ENCODE measurements at places on chromosomes 11 and 22. TPM values are rescaled to one million over a fixed set of nuclear protein-coding genes. Genes with fewer than 3 reads are reported as not detected.

- no peak overlapping the region for H3K4me3 ChIP-seq
- H3K36me3 ChIP-seq = peaks cover 15% of the 10 kb centered on the region
- no peaks in the 10 kb centered on the region for H3K27me3 ChIP-seq
- no peak overlapping the region for H3K27ac ChIP-seq
Observed at GRCh38 chr11:69658626-69659450, 16.3 kb downstream of the LTO1 start.

DNA sequence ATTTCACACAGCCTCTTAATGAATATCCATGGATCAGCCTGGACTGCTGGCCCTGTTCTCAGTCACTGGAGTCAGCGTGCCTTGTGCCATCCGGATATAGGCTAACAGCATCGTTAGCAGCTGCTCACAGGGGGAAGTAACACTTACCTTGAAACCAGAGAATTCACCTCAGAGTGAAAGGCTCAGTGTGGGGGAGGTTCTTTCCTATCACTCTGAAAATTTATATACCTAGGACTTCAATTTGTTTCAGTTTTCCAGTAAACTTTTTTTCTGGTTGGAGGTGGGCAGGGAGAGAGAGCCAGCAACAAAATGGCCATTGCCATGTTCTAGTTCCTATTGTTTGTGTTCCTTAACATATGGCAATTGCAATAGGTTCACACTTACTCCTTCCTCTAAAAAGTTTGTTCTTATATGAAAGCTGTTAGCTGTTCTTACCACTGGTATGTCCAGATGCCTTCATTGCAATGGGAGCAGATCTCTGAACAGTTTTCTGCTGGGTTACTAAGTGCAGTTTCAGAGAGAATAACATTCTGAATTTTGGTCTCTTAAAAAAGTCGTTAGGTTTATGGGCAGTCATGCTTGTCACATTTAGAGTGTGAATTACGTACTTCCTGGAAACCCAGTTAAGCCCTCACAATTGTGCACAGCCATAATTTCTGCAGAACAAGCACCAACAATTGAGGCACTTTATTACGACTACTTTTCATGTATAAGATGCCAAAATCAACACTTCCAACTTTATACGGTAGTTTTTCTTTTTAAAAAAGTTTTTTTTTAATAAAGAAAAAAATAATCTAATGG lies 247.6 kb downstream of the CADM1 start:
- no peaks in the 10 kb centered on the region for H3K36me3 ChIP-seq
- no peak for DNase-seq
- H3K27me3 ChIP-seq = no peaks in the 10 kb centered on the region
- no peak overlapping the region for H3K4me3 ChIP-seq

DNA sequence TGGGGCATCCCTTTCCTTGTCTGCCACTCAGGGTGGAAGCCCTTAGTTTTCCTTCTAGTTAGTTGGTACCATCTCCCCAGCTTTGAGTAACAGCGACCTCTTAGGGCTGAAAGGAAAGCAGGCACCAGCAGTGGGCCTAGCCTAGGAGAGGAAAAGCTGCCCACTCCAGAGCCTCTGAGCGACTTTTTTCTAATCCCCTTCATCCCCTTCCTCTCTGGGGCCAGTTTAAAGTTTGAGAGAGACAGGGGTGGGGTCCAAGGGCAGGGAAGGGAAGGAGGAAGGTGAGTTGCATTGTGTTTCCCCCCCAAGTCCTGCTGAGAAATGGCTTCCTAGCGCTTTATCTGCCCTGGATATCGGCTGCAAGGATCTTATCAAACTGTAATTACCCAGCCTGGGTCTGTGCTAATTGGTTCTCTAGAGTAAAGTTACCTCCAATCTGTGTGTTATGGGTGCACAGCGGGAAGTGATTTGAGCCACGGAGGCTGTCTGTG lies 573.9 kb upstream of the CADM1 start:
- no peaks in the 10 kb centered on the region for H3K36me3 ChIP-seq
- DNase-seq = no peak
- H3K27ac ChIP-seq = no peak overlapping the region
- no peak overlapping the region for H3K4me3 ChIP-seq

DNA sequence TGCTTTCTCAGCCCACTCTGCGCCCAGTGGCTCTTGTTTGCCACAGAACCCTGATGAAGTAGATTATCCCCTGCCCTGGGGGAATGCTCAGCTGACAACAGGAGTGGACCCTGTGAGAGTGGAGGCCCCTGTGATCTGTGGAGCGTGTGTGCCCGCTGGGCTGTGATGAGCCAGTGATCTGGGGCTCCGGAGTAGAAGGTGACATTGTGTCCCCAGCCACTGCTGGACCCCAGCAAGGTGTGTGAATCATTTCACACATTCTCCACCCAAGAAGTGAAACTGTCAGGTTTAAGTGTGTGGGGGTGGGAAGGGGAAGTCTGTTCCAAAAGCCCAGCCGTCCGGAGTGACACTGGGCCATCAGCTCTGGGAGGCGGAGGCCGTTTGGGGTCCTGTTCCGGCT lies 33.1 kb upstream of the GRAMD4 start:
- peaks cover 86% of the 10 kb centered on the region for H3K4me1 ChIP-seq
- H3K27me3 ChIP-seq = no peaks in the 10 kb centered on the region
- peak overlapping the region; percentile 85 for H3K4me3 ChIP-seq
- H3K27ac ChIP-seq = peak overlapping the region; percentile 98

GRCh38 chr11:106409222-106409621 lies 331.8 kb downstream of the AASDHPPT start:
- no peak overlapping the region for H3K4me3 ChIP-seq
- no peak overlapping the region for H3K27ac ChIP-seq
- DNase-seq = no peak
- no peaks in the 10 kb centered on the region for H3K27me3 ChIP-seq
- no peaks in the 10 kb centered on the region for H3K4me1 ChIP-seq

GRCh38 chr11:107750313-107750712 lies 38.5 kb upstream of the SLN start:
- H3K27ac ChIP-seq = no peak overlapping the region
- H3K27me3 ChIP-seq = peaks cover 15% of the 10 kb centered on the region
- no peak for DNase-seq
- H3K4me1 ChIP-seq = no peaks in the 10 kb centered on the region

- no peak overlapping the region for H3K4me3 ChIP-seq
- H3K27ac ChIP-seq = no peak overlapping the region
- no peak for DNase-seq
- H3K36me3 ChIP-seq = peaks cover 93% of the 10 kb centered on the region
- no peaks in the 10 kb centered on the region for H3K27me3 ChIP-seq
- H3K4me1 ChIP-seq = no peaks in the 10 kb centered on the region
Observed at GRCh38 chr22:36285017-36285416, 32.1 kb downstream of the APOL1 start.

GRCh38 chr11:88344869-88345268 lies 7.3 kb upstream of the CTSC start:
- DNase-seq = no peak
- H3K27ac ChIP-seq = no peak overlapping the region
- H3K4me1 ChIP-seq = peaks cover 5% of the 10 kb centered on the region
- H3K36me3 ChIP-seq = peaks cover 2% of the 10 kb centered on the region

The OR8A1 gene
- total RNA-seq = not detected

- no peak for DNase-seq
- H3K27ac ChIP-seq = no peak overlapping the region
- H3K4me3 ChIP-seq = no peak overlapping the region
- H3K4me1 ChIP-seq = no peaks in the 10 kb centered on the region
Observed at GRCh38 chr11:109153836-109154235, 268.2 kb upstream of the C11orf87 start.

DNA sequence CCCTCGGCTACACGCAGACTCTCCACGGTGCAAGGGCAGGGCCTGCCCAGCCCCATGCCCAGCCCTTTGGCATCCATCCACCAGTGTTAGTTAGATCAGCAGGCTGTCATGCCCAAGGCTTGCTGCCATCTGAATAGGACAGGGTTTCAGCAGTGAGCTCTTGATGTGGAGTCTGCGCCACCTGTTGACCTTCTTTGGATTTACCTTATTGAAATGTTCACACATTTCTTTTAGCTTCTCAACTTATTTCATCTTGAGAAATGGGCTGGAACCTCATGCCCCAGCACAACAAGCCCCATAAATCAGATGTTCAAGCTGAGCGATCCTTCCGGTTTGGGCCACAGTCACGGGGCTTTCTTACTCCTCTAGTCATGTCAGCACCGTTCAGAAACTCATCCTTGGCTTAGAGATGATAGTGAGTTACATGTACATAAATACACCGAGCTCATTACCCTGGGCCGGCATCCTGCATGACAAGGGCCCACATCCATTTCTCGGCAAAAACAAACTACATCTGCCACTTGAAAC lies 61.7 kb downstream of the PARVB start:
- peak; percentile 24 for DNase-seq
- H3K4me3 ChIP-seq = no peak overlapping the region
- H3K36me3 ChIP-seq = peaks cover 26% of the 10 kb centered on the region
- no peaks in the 10 kb centered on the region for H3K27me3 ChIP-seq

GRCh38 chr22:39926753-39927152 lies 25.9 kb downstream of the GRAP2 start:
- peaks cover 27% of the 10 kb centered on the region for H3K4me1 ChIP-seq
- no peak for DNase-seq
- H3K27ac ChIP-seq = no peak overlapping the region
- no peaks in the 10 kb centered on the region for H3K27me3 ChIP-seq

GRCh38 chr11:65774525-65775306 lies 6.1 kb downstream of the AP5B1 start:
- no peak overlapping the region for H3K4me3 ChIP-seq
- H3K27me3 ChIP-seq = no peaks in the 10 kb centered on the region
- peak overlapping the region; percentile 32 for H3K27ac ChIP-seq
- no peak for DNase-seq
- H3K36me3 ChIP-seq = peaks cover 16% of the 10 kb centered on the region

The PRODH gene
- not detected for total RNA-seq

DNA sequence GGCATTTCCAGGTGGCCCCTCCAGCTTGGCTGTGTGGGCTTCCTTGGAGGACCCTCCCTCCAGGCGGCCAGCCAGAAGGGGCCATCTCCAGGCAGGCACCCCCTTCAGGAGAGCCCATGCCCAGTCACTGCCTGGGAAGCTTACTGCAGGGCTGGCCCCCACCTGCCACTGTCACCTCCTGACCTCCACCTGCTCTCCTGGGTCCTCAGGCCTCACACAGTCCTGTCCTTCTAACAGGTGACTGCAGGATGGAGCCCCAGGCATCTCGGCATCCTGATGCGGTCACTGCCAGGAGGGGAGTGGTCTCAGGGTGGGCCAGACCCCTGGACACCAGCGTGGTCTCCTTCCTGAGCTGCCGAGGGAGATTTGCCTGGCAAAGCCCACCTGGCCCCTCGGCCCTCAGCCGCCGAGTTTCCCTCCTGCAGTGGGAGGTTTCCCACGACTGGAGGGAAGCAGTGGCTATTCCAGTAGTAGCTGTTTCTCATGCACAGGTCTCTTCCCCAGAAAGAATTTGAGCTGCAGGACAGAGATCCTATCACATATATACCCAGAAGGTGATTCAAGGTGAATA lies 13.0 kb downstream of the TBX1 start:
- peaks cover 61% of the 10 kb centered on the region for H3K27me3 ChIP-seq
- no peak overlapping the region for H3K4me3 ChIP-seq
- peaks cover 31% of the 10 kb centered on the region for H3K4me1 ChIP-seq
- no peak for DNase-seq
- H3K27ac ChIP-seq = no peak overlapping the region

The CELF1 gene
- total RNA-seq = 136 TPM

The MUC5AC gene
- not detected for total RNA-seq

The PTPN5 gene
- total RNA-seq = not detected

- H3K36me3 ChIP-seq = peaks cover 80% of the 10 kb centered on the region
- DNase-seq = no peak
- H3K27ac ChIP-seq = no peak overlapping the region
- H3K4me3 ChIP-seq = no peak overlapping the region
- no peaks in the 10 kb centered on the region for H3K4me1 ChIP-seq
- no peaks in the 10 kb centered on the region for H3K27me3 ChIP-seq
Observed at GRCh38 chr22:38484244-38484643, 16.3 kb downstream of the KDELR3 start.

- H3K4me3 ChIP-seq = peak overlapping the region; percentile 74
- peaks cover 84% of the 10 kb centered on the region for H3K36me3 ChIP-seq
- peaks cover 100% of the 10 kb centered on the region for H3K4me1 ChIP-seq
- peak overlapping the region; percentile 97 for H3K27ac ChIP-seq
Observed at GRCh38 chr11:44610186-44610955, 44.9 kb downstream of the CD82 start.

DNA sequence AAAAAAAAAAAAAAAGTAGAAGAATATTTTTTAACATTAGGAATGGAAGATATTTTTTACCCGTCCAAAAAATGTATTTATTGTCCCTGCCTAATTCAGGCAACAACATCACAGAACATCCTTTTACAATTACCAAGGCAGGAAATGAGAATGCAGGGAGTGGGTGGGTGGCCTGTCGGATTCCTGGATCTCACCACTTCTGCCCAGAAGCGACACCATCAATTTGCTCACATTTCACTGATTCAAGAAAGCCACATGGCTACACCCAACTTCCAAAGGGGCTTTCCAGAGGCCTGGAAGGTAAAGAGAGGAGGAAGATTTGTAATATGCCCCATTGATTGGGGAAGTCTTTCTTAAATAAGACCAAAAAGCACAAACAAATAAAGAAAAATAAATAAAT lies 93.8 kb upstream of the CLPB start:
- H3K27me3 ChIP-seq = peaks cover 26% of the 10 kb centered on the region
- no peaks in the 10 kb centered on the region for H3K4me1 ChIP-seq
- DNase-seq = no peak
- H3K4me3 ChIP-seq = no peak overlapping the region
- no peaks in the 10 kb centered on the region for H3K36me3 ChIP-seq

- H3K27ac ChIP-seq = no peak overlapping the region
- H3K27me3 ChIP-seq = peaks cover 6% of the 10 kb centered on the region
- no peaks in the 10 kb centered on the region for H3K36me3 ChIP-seq
- H3K4me3 ChIP-seq = no peak overlapping the region
- peaks cover 33% of the 10 kb centered on the region for H3K4me1 ChIP-seq
Observed at GRCh38 chr11:64443001-64443400, 84.0 kb downstream of the RPS6KA4 start.

DNA sequence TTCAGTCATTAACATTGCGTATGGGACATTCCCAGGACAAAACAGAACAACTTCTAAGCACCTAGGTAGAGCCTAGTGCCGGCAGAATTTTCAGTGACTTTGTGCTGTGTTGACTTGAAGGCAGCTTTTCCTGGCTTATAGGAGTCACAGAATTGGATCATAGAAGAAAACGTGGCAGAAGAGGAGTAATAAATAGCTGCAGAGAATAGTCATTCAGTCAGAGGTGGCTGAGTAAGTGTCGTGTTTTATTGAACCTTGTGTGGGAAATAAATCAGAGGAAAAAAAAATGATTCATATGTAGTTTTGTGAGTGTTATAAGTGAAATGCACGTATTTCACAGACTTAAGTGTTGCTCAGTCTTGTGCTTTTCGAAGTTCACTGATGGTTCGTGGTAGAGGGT lies 2.1 kb downstream of the BARX2 start:
- DNase-seq = no peak
- H3K27ac ChIP-seq = no peak overlapping the region
- no peaks in the 10 kb centered on the region for H3K36me3 ChIP-seq
- peaks cover 21% of the 10 kb centered on the region for H3K4me1 ChIP-seq

Measured in activated B cell treated with CpG ODN at 0.5 μM for 24 hours (primary cell).